Left ventricle myocardium inferior (tissue), 1 donor: ENCODE measurements at places on chromosomes 2 and 18. TPM values are rescaled to one million over a fixed set of nuclear protein-coding genes. Genes with fewer than 3 reads are reported as not detected.

GRCh38 chr18:73711256-73711655 lies 436.4 kb downstream of the FBXO15 start:
- H3K36me3 ChIP-seq = no peaks in the 10 kb centered on the region
- H3K4me1 ChIP-seq = peaks cover 6% of the 10 kb centered on the region
- H3K4me3 ChIP-seq = no peak overlapping the region
- H3K27me3 ChIP-seq = no peaks in the 10 kb centered on the region
- DNase-seq = no peak

GRCh38 chr18:40851014-40851429 lies 1104.0 kb upstream of the PIK3C3 start:
- no peak overlapping the region for H3K27ac ChIP-seq
- no peaks in the 10 kb centered on the region for H3K36me3 ChIP-seq
- no peaks in the 10 kb centered on the region for H3K4me1 ChIP-seq
- H3K27me3 ChIP-seq = no peaks in the 10 kb centered on the region

- H3K4me3 ChIP-seq = peak overlapping the region; percentile 29
- H3K27me3 ChIP-seq = no peaks in the 10 kb centered on the region
- peaks cover 98% of the 10 kb centered on the region for H3K4me1 ChIP-seq
- no peak for DNase-seq
- peak overlapping the region; percentile 84 for H3K27ac ChIP-seq
Measured at GRCh38 chr2:98702858-98703620, 27.9 kb downstream of the MGAT4A start.

Gene ELOA2
- total RNA-seq = not detected

Gene NPAS2
- total RNA-seq = 51.0 TPM
